CD4-positive, alpha-beta T cell treated with Interleukin-17A for 4 hours (primary cell): ENCODE measurements at places on chromosomes 5 and 9.

DNA sequence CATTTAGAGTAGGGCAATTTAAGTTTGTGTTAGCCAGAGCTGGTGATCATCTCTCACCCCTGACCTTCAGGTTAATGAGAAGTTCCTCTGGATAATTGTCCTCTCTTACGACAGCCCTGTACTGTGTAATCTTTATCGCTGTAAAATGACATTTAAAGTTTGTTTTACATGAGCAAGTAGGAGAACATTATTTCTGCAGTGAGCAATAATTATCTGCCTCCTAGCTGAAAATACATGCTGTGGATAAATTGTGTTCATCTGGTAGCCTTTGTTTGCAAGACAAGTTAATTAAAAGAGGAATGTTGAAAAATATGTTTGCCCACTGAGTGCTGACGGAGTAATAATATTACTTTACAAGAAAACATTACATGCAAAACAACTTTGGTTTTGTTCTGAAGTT lies 1083.8 kb upstream of the NUDT12 start:
- no peak for DNase-seq

DNA sequence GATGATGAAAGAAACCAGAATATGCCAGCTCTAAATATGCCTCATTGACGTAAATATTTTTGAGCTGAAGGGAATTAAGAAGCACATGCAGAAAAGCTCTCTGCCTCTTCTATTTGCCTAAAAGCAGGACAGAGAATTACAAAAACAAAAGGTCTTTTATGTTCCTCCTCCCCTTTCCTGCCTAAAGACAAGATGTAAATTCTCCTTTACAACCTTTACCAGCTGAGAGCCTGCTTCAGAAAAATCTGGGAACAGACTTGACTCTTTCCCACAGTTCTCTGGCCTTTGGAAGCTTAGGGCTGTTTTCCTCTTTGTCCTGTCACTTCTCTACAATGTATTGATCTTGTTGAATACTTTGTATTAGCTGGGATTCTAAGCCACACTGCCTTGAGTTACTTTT lies 199.7 kb downstream of the TMC1 start:
- DNase-seq: no peak

GRCh38 chr9:127963041-127963358 lies 17.8 kb downstream of the EEIG1 start:
- DNase-seq: no peak

DNA sequence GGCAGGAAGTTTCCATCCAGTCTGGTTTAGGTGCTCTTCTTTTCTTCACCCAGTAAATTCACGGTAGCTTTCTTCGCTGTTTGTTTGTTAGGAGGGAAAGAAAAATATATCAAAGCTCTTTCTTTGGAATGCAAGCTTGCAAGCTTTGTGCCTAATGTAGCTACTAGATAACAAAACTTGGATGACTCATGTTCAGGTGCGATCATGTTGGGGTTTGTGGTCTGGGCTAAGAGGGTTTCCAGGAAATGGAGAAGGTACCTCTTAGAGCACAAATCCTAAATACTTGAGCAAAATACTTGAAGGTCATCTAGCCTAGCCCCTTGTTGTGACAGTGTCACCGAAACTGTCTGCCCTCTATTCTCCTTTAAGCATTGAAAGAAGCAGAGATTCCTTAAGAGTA lies 17.7 kb downstream of the SRP19 start:
- peak; percentile 59 for DNase-seq

GRCh38 chr5:69189162-69190086 lies at the start of gene CENPH:
CENPH (plus strand) TSS chr5:69189583; CDS start chr5:69189635, 52 bp downstream.
- peak; percentile 92 for DNase-seq

DNA sequence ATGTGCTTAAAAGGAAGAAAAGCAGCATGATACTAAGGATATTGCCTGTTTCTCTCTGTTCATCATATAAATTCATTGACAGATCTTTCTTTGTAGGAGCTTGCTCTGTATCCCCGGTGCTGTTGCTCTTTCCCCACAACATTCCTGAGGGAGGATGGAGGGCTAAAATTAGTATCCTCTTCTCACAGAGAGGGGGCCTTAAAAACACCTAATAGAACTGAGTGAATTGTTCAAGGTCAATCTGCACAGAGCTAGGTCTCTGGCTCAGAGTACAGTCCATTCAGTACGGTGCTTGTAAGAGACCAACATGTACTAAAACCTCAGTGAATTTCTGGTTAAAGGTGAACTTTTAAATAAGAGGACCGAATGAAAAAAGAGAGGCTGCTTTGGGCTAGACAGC lies 88.7 kb downstream of the PALM2AKAP2 start:
- no peak for DNase-seq

GRCh38 chr5:122680623-122681350 lies 94.1 kb upstream of the SNX2 start:
- DNase-seq: no peak

GRCh38 chr9:109409773-109410397 lies 88.2 kb downstream of the PTPN3 start:
- no peak for DNase-seq

DNA sequence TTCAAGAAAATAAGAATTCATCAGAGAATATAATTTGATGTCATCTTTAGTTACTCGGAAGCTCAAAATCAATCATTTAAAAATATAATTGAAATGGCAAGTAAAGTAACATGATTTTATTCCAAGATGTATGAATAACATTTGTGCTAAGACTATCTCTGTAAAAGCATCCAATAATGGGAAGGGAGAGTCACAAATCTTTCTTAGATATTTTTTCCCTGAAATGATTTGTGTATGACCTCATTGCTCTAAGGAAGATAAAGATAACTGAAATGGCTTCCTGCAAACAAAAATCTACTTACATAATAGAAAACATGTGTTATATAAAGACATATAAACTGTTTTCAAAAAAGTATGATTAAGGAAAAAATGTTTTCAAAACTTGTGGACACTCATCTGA lies 97.4 kb upstream of the FGF10 start:
- no peak for DNase-seq

DNA sequence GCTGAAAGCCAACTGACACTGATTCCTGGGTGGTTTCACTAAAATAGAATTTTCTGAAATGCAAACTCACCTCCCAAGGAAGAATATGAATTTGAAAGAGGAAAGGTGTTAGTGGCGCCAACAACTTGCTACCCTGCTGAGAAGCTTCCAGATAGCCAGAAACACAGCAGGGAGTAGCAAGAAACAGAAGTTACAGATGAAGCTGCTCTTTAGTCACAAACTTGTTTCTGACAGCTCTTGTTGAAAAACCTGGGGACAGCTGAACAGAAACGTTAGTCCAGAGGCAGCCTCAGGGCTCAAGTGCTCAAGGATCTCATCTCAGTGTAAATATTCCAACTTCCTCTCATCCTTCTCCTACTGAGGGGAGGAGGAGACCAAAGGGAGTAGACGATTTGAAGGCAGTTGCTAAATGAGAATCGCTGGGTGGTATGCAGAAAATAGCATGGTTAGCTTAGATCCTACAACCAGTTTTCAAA lies 184.1 kb downstream of the PDE4D start:
- no peak for DNase-seq

DNA sequence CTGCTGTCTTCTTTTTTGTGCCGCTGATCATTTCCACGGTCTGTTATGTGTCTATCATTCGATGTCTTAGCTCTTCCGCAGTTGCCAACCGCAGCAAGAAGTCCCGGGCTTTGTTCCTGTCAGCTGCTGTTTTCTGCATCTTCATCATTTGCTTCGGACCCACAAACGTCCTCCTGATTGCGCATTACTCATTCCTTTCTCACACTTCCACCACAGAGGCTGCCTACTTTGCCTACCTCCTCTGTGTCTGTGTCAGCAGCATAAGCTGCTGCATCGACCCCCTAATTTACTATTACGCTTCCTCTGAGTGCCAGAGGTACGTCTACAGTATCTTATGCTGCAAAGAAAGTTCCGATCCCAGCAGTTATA lies 17.1 kb downstream of the F2R start:
- peak; percentile 58 for DNase-seq

- DNase-seq: no peak
These were observed 18.6 kb downstream of the PTCD2 start for GRCh38 chr5:72338689-72339209.

- no peak for DNase-seq
These were observed 3.2 kb upstream of the FBXO4 start for GRCh38 chr5:41921874-41922273.

DNA sequence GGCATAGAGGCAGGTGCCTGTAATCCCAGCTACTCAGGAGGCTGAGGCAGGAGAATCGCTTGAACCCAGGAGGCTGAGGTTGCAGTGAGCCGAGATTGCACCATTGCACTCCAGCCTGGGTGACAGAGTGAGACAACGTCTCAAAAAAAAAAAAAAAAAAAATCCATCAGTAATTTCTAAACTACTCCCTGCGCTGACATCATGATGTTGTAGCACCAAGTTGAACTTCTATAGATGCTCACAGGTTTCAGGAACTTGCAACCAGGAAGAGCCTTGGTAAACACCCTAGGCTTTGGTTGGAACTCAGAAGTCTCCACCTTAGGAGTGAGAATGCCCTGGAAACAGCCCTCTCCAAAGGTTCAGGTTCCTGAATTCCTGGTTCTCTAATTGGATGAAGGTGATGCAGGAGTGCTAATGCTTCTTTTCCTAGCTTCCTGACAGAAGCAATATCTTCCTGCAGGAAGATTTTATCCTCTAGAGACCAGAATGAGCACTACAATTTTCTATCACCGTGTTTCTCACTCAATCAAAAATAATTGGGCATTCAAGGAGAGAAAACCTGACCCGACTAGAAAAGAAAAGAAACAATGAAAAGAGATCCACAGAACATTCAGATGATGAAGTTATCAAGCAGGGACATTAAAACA lies 469.6 kb downstream of the GADD45G start:
- DNase-seq: no peak

DNA sequence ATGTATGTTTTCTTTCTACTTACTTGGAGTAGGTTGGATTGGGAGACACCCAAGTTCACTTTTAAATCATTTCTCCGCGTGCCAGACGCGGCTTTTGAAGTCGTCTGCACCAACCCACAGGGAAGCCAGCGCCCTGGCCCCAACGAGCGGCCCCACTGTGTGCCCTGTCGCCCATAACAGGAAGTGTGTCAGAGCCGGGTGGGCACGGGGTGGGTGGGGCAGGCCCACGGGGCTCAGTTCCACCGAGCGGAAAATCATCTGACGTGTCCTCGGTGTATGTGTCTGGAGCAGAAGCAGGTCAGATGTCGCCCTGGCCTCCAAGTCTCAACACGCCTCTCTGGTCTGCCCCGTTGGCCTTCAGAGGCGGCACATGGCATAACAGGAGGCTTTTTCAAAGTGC lies 22.7 kb upstream of the SMIM23 start:
- DNase-seq: no peak

- no peak for DNase-seq
These were observed 172.7 kb downstream of the NSG2 start for GRCh38 chr5:174218162-174218561.

- no peak for DNase-seq
These were observed 204.8 kb downstream of the HCN1 start for GRCh38 chr5:45491368-45491767.

- peak; percentile 36 for DNase-seq
These were observed 56.9 kb downstream of the AHRR start for GRCh38 chr5:378301-378891.

- DNase-seq: no peak
These were observed 5.7 kb upstream of the C5orf46 start for GRCh38 chr5:147912011-147912410.

DNA sequence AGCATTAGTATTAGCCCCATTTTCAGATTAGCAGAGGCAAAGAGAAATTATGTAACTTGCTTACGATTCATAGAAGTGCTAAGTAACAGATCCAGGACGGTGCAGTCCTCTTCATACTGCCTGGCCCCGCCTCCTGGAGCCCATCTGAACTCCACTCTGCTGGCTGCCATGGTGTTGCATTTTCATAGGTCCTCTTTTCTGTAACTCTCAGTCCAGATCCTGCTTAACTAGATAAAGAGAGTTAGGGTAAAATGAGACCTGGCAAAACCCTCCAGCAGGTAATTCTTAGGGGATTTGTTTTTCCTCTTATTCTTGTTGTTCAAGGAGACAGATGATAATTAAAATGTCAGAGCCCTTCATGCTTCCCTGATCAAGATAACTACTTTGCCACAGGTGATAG lies 135.1 kb upstream of the EFNA5 start:
- DNase-seq: no peak

GRCh38 chr9:20479419-20480155 lies 142.7 kb downstream of the MLLT3 start:
- no peak for DNase-seq

- DNase-seq: no peak
These were observed 84.3 kb downstream of the RAI14 start for GRCh38 chr5:34740389-34740806.

DNA sequence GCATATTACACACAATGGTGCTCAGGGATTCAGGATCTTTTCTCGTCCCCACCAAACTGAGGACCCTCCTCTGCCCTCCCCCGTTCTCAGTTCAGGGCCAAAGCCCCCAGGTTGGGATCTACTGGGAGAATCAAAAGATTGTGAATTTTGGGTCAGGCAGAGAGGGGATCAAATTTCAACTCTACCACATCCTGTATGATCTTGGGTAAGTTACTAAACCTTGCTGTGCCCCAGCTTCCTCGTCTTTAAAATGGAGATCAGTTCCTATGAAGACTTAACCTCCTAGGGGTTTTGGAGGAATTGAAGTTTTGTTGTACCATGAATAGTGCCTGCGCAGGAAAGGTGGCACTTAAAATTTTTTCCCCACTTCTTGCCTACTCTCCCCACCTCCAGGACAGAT lies 62.4 kb downstream of the RAI14 start:
- no peak for DNase-seq

DNA sequence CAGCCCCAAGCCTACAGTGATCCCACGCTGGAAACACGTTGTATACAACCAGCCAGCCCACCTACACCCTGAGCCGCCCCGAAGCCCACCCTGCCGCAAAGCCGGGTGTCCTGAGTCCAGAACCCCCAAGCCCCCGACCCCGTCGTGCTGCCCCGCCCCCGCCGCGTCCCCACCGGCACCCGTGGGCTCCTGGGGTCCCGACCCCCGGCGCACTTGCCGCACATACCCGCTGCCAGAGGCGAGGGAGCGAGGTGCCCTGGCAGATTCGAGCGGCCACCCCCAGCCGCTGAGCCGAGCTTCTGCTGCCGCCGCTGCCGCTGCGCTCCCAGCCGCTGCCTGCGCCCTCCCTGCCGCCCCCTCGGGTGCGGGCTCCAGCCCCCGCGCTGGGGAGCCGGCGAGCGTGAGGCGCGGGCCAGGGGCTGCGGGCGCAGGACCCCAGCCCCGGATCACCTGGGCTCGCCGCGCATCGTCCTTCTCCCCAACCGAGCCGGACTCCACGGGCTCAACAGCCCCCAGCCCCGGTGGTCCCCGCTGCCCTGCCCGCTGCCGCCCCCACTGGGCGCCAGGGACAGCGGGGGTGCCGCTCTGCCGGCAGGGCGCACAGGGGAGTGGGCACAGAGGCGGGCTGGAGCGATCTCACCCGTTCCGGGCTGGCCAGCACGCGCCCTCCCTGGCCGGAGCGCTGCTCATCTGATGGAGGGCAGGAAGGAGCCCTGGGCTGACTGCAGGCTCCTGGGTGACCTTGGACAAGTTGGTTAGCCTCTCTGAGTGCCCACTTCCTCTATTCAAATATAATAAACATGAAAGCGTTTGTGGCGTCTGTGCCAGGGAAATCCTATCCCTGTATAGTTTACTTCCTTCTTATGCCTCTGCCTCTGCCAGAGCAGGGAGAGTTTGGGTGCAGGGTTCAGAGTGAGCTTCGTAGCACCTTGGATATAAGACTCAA lies at the start of gene HTR4:
Gene HTR4, minus strand, starts transcription at position 692 of the 946 bp plus-strand sequence. CDS start 17,513 bp downstream, outside the sequence.
- DNase-seq: no peak
